Activated CD8-positive, alpha-beta memory T cell treated with anti-CD3 and anti-CD28 coated beads for 1 hour (primary cell): ENCODE measurements at places on chromosomes 11 and 22.

DNA sequence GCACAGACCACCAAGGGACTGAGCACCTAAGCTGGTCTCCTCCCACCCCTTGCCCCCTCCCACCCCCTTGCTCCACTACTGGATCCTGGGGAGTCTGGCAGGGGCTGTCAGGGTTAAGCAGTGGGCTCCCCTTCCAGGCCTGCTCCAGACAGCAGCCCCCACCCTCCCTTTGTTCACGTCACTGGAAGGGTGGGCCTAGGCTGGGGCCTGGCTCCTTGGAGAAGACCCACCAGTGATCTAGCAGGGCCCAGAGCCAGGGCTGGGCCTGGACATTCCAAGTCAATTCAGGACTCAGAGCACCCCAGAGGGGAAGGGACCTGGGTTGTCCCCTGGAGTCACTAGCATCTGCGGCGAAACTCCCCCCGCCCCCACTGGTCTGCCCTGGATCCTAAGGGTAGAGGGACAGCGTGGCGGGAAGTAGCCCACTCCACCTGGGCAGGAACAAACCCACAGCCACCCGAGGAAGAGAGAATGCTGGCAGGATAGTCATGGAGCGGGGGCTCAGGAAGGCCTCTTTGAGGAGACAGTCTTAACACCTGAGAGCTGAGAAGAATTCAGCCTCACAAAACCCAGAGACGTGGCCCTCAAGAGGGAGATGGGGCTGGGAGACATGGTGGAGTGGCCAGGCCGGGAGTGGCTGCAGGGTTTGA is 45.8 kb downstream of the IGLL1 start:
- no peak for DNase-seq

DNA sequence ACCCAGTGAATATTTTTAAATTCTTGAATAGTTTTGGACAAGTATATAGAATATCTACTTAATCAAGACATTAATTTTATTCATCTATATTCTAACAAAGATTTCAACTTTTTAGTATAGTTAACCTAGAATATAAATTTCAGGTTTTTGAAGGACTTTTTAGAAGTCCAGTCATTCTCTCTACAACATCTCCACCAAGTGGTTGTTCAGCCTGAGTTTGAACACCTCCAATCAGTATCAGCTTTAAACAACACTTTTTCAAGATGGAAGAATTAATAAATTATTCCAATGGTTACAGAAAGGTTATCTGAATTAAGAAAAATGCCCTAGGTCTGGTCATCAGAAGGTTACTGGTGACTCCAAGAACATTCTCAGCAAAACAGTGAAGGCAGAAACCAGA is 31.8 kb downstream of the EIF3M start:
- DNase-seq, result no peak

GRCh38 chr11:660681-661444 is 23.8 kb downstream of the DRD4 start:
- no peak for DNase-seq

- no peak for DNase-seq
These were observed 279.3 kb downstream of the CASP12 start for GRCh38 chr11:104618954-104619353.

DNA sequence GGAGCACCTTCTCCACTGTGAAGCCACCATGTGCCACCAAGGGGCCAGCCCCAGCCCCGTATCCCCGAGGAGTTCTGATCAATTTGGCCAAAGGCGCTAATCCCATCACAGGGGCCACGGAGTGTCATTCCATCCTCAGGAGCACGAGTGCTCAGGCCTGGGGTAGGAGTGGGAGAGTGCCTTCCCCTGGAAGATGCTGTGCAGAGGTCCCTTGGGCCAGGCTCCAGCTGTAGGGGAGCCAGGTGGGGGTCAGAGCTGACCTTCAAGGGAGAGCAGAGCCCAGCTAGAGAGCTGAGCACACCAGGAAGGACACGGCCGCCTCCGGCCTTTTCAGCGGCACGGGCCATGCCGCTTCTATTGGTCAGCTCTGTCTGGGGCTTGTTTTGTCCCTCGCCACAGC is 1459.9 kb downstream of the BRD1 start:
- no peak for DNase-seq

GRCh38 chr11:84173078-84173477 is 886.9 kb upstream of the CCDC90B start:
- DNase-seq, result no peak

DNA sequence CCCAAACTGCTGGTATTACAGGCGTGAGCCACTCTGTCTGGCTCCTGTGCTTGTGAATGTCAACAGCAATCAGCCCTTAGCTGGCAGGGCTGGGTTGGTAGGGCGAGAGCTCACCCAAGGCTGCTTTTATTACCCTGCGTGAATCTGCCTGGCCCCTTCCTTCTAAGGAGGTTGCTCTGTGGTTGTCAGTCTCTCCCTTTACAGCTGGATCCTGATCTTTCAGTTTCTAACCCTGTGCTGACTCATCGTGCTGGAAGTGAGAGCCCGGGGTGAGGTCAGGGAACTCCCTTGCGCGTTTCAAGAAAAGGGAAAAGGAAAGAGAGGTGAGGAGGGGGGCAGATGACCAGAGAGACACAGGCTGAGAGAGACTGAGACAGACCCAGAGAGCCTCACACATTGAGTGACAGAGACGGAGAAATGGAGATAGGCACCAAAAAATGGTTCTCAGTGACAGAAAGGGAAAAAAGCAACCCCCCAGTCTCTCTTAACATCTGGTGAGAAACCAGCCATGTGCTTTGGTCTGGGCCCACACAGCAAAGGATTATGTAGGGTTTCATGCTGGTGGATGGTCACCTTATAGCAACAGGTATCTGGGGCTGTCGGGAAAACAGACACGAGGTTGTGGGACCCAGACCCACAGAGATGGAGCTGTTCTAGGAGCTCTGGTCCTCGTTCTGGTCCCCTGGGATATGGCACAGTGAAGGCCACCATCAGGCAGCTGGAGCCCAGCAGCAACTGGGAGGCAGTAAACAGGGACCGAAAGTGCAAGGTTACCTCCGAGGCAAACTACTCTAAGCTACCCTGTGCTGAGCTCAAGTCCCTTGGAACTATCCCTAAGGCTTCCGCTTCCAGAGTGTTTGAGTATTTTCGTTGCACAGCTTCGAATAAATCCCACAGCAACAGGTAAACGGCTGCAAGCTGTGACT is 2.5 kb downstream of the TCN2 start:
- no peak for DNase-seq

DNA sequence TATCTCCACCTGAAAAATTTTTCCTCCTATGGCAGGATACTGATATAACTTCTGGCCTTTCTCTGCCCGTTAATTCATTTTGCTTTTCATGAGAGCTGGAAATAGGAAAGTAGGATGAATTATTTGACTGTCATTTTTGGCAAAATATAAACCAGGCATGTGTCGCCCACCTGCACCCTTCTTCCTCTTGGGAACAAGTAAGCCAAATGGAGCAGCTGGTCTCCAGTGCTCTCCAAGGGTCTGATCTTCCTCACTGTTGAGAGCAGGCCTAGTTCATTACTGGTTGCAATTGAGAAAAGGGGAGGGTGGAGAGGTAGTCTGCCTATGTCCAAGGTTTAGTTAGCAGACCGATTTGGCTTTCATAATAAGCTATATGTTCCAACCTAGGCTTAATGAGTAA is 582.2 kb downstream of the DLG2 start:
- no peak for DNase-seq
